ENCODE measurements at places on chromosomes 2 and 18.

DNA sequence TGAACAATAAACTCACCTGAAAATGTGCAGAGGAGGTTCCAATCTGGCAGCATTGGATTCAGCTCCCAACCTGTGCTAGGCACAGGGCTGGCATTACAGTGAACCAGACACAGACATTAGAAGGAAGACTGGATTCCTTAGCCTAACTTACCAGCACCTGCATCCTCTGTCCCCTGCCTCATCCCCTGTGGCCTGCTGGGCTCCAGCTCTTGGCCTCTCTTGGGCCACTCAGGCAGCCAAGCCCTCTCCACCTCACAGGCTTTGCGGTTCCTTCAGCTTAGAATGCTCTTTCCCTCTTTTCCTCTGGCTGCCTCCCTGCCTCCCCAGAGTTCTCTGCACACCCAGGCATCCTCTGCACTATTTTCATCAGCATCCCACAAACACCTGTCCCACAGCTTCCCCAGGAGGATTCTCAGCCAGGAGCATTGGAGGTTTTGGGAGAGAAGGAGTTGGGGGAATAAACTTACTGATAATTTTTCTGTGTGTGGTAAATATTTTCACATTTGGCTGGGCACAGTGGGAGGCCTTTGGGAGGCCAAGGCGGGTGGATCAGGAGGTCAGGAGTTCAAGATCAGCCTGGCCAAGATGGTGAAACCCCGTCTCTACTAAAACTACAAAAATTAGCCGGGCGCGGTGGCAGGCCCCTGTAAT, 132.0 kb downstream of the INHBB start:
- no peak for DNase-seq

GRCh38 chr2:127650041-127650784, 4.3 kb downstream of the GPR17 start:
- no peak for DNase-seq

DNA sequence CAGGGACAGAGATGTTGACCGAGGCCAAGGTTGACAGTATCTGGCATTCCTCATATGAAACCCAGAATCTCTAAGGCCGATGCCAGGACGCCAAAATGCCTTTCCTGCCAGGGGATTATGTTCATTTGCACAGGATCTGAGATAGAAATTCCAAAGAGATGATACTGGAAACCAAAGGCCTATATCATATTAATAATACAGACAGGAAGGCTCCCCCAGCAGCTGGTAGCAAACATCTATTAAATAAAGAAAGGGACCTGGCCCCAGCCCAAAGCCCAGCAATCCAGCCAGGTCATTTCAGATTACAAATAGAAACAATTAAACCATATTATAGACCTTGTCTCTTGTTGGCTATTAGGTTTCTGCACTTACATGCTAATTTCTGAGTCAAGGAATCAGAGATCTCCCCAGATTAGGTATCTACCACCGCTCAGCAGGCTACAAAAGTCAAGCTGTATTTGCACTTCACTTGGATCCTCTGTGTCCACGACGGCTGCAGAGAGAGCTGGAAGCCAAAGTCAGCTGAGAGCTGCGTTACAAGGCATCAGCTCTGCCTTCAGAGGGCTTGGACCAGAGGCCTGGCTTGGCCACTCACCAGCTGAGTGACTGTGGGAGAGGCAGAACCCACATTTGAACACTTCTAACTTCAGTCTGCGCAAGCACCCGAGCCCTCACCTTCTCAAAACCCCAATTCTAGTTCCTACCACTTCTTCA, 269.3 kb upstream of the SIX2 start:
- no peak for DNase-seq

GRCh38 chr18:35345460-35345921, 1.3 kb upstream of the ZNF24 start:
- DNase-seq: no peak

DNA sequence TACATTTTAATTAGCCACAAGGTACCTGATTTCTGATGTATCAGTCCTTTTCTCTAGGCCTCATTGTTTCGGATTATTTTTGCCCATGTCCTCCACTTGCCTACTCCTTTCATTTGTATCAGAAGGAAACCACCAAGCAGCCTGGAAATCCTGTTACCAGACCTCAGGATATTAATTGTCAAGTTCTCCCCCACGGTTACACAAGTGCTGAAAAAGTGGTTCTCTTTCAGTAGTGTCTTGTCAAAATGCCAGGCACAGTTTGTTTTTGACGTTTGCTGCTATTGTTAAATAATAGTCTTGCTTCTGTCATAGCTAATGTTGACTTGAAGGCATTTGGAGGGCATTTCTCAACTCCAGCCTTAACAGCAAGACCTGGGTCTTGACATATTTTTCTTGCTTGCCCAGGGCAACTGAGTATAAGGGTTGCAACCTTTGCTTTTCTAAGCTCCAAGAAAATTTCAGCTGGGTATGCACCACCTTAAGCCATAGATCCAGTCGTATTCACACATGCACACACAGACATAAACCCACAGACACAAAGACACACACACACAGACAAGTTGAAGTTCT, 31.0 kb downstream of the INSIG2 start:
- DNase-seq: no peak

GRCh38 chr2:134952608-134953007, 34.0 kb downstream of the CCNT2 start:
- DNase-seq: no peak

- no peak for DNase-seq
Observed at GRCh38 chr2:213249502-213249901, 34.8 kb upstream of the SPAG16 start.

DNA sequence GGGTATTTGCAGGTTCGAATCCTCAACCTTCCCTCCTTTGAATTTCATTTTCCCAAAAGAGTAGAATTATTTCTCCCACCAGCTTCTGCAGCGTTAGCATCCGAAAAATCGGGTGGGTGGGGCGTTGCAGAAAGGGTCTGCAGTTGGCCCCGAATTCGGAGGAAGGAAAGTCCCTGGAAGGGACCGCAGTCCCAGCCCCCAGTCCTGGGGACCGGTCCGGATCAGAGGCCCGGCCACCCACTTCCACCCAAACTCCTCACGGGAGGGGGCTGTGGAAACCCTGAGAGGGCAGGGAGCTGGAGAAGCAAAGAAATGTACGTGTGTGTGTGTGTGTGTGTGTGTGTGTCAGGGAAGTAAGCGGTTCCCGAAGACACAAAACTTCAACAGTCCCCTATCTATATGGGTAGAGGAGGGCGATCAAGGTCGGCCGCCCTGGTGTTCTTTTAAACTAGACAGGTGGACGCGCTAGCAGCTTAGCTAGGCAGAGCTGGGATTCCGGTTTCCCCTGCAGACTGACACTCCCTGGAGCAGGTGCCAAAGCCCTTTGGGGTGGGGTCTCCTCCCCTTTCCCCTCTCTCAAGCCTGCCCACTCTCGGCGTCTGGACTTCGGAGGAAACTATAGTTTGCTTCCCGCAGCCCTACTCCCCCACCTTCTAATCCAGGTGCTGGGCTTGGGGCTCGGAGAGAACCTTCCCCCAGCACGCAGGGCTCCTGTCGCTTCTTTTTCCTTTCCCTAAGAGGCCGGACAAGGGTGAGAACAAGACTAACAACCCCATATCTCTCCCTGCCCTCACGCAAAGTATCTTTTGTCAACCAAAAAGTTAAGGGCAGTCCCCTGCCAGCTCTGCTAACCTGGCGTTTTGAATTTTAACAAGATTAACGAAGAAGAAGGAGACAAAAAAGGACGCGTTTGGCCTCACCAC, 4.8 kb upstream of the ONECUT2 start:
- no peak for DNase-seq

- DNase-seq: no peak
Observed at GRCh38 chr18:79544386-79544963, 135.1 kb upstream of the CTDP1 start.

DNA sequence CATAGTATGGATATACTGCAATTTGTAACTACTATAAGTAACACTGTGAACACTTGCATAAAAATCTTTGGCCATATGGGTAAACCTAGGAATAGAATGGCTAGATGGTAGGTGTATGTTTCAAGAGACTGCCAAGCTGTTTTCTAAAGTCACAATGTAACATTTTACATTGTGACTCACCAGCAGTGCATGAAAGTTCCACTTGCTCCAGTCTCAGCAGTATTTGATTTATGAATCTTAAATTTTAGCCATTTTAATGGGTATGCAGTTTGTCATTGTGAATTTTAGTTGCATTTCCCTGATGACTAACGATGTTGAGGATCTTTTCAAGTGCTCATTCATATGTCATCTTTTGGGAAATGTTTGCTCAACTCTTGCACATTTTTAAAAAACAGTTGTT, 86.1 kb downstream of the FARSB start:
- no peak for DNase-seq

GRCh38 chr2:66984864-66985263, 412.3 kb upstream of the ETAA1 start:
- no peak for DNase-seq

- DNase-seq: no peak
Observed at GRCh38 chr2:39664232-39664887, 1.4 kb upstream of the TMEM178A start.

DNA sequence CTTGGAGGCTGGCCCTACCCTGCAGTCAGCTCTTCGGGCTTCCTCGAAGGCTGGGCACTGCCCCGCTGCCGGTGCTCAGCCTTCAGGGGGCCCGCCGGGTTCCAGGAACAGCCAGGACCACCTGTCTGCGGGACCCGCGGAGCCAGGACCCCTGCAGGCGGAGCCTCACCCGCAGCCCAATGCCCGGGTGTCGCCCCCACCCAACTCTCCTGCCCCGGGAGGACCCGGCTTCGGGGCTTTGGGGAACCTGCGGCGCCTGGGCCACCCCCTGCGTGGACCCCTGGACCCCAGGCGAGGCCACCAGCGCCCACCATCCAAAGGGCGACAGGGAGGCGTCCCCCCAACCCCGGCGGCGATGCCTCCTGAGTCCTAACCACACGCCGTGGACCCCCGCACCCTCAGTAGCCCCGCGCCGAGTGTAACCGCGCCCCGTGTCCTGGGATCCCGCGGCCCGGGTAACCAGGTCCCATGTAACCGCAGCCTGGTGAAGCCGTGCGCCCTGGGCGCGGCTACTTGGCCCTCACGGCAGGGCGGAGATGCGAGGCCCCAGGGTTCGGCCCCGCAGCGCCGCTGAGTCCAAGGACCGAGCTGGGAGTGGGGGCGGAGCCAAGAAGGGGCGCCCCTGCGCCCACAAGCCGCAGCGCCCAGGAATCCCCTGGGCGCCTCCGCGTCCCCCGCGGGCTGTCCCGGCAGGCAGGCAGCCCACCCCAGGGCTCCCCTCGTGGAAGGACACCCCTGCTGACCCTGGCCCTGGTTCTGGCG, 11.0 kb upstream of the UBE2F start:
- no peak for DNase-seq

DNA sequence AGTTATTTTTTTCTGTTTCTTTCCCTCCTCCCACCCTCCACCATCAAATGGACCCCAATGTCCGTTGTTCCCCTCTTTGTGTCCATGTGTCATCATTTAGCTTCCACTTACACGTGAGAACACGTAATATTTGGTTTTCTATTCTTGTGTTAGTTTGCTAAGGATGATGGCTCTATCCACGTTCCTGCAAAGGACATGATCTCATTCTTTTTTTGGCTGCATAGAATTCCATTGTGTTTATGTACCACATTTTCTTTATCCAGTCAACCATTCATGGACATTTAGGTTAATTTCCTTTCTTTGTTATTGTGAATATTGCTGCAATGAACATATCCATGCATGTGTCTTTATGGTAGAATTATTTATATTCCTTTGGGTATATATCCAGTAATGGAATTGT, 91.3 kb upstream of the TNP1 start:
- DNase-seq: no peak

DNA sequence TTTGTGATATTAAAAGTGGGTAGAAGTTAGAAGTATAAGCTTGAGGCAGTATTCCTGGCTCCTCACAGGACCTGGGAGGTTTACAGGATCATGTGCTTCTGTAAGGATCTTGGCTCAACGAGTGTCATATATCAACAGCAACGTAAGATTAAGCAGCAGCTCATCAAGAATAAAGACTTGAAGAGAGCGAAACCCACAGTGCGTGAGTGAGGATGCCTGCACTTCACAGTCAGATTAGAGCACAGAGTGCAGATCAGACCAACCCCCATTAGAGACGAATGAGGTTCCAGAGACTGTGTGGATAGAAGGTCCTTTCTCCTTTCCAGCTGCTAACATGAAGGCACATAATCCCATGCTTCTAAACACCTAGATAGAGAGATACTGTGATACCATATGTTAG, 1656.7 kb upstream of the NXPH2 start:
- no peak for DNase-seq

DNA sequence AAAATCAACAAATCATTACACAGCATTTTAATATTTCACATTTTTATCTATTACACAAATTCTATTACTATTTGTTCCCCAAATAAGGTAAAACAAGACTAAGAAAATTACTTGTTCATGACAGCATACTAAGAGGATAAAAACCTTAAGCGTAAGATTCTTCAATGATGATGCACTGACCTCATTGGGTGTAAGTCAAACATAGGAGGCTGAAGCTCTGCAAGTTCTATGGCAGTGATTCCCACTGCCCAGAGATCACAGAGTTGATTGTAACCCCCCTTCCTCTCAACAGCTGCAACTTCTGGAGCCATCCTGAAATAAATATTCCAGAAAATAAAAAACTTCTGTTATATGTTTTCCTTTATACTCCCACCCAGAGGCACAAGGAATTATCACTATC, 82.2 kb upstream of the CDKL4 start:
- DNase-seq: no peak

DNA sequence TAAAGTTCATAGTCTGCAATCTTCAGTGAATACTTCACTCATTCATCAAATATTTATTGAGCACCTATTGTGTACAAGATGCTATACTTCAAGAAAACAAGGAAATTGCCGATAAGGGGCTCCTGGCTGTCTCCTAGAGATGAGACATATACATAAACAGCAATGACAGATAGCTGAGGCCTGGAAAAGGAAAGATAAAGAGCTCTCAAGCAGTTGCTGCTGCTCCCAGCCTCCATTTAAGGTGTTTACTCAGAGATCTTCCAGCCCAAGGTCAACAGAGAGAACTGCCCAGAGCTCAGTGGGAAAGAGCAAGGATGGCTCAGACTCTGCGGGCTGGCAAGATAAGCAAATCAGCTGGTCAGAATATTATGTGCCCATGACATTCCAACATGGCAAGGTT, 3.3 kb upstream of the SLC14A2 start:
- DNase-seq: no peak

DNA sequence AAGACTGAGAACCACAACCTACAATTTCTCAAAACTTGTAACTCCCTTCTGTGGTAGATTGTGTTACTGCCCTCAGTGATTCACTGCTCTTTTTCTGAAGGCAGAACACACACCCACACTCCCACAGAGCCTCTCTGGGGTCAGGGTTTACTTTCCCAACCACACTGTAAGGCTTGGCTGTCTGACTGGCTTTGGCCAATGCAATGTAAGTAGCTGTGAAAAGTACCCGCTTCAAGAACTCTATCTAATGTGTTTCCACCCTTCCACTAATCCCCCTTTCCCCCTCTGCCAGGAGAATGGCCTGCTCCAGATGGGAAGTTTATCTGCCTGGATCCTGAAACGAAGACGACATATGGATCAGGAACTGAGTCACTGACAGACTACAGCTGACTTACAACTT, 222.7 kb downstream of the CDH2 start:
- DNase-seq: no peak

GRCh38 chr2:137676346-137676745, 287.9 kb upstream of the HNMT start:
- DNase-seq: no peak

- DNase-seq: no peak
Observed at GRCh38 chr2:37105150-37105549, 20.8 kb downstream of the GPATCH11 start.
